ENCODE measurements at places on chromosomes 1 and 21.

DNA sequence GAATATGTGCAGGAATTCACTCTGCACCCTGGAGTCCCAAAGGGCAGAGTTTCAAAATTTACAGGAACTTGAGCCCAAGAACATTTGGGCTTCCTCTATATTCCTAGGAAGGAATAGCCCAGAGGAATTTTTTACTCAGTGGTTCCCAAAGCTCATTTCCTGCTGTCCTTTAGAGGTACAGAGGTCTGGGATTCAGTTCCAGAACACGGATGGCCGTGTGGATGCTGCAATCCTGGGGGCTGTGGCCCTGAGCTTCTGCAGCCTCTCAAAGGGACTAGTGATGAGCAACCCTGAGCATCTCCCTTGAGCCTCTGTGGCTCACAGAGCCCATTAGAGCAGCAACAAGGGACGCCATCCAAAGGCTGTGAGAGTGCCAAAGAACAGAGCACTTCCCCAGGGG lies 10.1 kb upstream of the RHOU start:
- no peak for DNase-seq

GRCh38 chr1:6854166-6854565 lies 68.9 kb downstream of the CAMTA1 start:
- no peak for DNase-seq

GRCh38 chr1:45510036-45510971 lies 10.2 kb downstream of the MMACHC start:
- no peak for DNase-seq

DNA sequence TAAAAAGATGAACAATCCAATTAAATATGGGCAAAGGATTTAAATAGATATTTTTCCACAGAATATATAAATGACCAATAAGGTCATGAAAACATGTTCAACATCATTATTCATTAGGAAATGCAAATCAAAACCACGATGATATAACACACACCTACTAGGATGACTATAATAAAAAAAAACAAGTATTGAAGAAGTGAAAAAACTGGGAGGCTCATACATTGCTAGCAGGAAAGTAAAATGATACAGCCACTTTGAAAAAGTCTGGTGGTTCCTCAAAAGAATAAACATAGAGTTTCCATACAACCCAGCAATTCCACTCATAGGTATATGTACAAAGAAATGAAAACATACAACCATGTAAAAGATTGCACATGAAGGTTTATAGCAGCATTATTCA lies 75.7 kb upstream of the RAB4A start:
- no peak for DNase-seq

DNA sequence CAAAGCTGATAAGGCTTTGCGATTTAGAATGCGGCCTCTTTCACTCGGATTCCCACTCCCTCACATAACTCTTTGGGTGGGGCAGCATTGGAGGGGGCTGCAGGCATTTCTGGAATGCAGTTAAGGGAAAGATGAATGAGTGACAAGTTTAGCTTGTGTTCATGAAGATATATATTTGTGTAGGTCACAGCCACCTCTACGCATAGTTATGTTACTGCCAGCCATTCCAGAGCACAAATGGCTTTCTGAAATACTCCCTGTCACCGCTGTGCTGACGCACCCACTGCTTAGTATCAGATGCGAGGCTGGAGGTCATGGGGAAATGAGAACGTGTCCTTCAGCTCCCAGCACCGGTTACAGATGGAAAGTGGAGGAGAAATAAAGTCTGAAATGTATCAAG lies 54.1 kb upstream of the ATP1A1 start:
- DNase-seq = no peak

DNA sequence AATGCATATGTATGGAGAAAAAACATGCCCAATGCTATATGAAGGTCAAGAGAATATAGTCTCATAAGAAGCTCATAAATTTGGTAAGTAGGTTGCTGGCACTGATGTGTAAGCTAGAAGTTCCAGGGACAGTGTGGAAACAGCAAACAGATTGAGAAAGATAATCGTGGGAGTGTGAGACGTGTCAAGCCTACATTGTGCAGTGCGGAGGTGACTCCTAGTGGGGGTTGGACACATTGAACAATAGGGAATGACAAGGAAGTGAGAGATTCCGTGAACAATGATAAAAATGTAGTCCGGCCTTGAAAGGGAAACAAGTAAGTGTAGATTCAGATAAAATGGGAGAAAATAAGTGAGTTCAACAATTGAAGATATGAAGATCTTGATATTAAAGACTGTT lies 788.4 kb upstream of the PRMT6 start:
- DNase-seq = no peak

DNA sequence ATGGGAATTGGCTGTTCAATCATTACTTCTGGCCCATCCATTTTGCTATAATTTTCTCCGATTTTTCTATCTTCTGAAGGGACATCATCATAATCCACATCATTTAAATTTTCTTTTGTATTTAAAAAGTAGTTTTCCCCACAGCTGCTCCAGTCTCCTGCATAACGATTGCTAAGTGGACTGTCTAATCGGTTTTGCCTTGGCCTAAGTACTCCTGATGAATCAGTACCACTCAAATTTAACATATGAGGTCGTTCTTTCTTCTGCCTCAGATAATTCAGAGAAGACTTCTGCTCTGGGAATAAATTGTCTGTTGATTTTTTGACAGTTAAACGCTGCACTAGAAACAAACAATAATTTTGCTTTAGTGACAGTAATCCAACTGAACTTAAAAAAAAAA lies 41.9 kb downstream of the SYDE2 start:
- no peak for DNase-seq

DNA sequence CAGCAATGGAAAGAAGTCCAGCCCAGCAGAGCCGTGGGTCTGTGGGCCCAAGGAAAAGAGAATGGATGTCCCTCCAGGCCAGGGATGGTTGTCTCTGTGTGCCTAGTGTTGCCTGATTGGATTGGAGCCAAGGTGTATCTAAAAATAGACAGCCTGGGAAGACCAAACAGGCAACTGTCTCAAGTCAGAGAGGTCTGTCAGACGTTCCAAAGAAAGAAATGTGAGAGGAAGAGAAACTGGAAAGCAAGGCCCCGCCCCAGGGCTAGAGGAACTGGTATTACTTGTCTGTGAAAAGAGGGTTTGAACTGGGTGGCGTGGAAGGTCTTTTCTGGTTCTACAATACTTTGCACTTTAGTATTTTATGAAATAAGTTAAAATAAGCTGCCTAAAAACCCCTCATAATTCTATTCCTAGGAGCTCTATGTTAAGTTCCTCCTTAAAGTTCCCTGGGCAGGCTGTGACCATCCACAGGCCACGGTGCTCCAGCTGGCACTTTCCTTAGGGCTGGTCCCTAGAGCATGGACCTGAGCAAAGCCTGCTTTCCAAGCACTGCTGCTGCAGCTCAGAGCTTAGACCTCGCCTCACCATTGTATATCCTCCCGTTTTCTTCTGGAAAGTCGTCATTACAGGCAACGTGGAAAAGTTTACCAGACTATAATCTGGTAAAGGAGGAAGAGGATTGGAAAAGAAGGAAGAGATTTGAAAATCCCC lies 151.6 kb downstream of the DISC1 start:
- DNase-seq = no peak

DNA sequence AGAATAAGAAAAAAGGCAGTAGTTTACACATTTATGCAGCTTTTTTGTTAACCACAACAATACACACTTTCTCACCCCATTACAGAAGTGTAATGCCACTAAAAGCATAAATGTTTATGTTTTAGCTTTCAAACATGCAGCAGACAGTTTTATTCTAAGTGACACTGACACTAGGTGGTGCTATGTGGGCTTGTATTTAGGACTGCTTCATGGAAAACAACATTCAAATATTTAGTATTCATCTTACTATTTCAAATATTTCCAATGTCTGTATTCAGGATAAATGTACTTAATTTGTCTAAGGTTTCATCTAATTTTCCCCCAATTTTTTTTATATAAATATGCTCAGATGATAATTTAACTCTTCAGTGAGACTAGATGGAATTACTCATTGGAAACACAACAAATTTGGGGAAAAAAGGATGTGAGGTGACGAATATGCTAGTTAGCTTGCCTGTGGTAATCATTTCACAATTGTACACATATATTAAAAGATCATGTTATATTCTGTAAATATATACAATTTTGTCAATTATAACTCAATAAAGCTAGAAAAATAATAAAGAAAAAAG lies 71.4 kb downstream of the USP1 start:
- DNase-seq = no peak

- DNase-seq = no peak
Observed at GRCh38 chr1:152179566-152179965, 20.5 kb upstream of the RPTN start.

DNA sequence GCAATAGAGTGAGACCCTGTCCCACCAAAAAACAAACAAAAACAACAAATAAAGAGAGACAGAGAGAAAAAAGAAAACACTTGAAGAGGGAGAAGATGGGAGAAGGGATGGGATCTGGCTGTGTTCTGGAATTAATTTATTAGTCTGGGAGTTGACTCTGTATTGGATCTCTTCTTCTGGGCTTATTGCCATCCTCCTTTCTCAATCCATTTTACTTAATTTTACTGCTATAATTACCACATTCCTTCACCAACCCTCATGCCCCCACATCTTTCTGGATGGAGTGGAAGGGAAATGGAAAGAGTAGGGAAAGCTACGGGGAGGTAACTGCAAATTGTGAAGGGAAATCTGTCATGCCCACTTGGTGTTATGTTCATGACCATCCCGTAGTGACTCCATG lies 42.9 kb downstream of the FMN2 start:
- DNase-seq = no peak
